Activated CD4-positive, alpha-beta memory T cell treated with anti-CD3 and anti-CD28 coated beads for 36 hours (primary cell): ENCODE measurements at places on chromosomes 5 and 9. TPM values are rescaled to one million over a fixed set of nuclear protein-coding genes. Genes with fewer than 3 reads are reported as not detected.

GRCh38 chr5:171299851-171300250, 9.2 kb upstream of the TLX3 start:
- DNase-seq: no peak

- no peak for DNase-seq
Measured at GRCh38 chr9:88551546-88552137, 16.7 kb downstream of the NXNL2 start.

GRCh38 chr5:149062371-149063016, 368 bp downstream of the SH3TC2 start:
- no peak for DNase-seq

GRCh38 chr9:17229945-17230560, 95.2 kb downstream of the CNTLN start:
- no peak for DNase-seq

DNA sequence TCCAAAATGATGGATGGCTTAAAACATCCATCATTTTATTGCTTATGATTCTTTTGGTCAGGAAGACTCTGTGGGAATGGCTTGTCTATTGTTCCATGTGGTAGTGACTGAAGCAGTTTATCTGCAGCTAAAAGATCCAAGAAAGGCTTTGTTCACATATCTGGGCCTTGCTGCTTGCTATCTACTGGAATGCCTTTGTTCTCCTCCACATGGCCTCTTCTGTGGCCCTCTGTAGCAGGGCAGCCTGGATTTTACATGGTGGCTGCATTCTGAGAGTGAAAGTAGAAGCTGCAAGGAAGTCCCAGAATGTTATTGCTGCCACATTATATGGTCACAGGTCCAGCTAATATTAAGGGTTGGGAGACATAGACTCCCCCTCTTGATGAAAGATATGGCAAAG, 35.1 kb downstream of the DMXL1 start:
- DNase-seq: no peak

- no peak for DNase-seq
Measured at GRCh38 chr5:113330533-113331208, 104.1 kb downstream of the TSSK1B start.

GRCh38 chr9:101791938-101792337, 53.5 kb upstream of the GRIN3A start:
- DNase-seq: peak; percentile 13

DNA sequence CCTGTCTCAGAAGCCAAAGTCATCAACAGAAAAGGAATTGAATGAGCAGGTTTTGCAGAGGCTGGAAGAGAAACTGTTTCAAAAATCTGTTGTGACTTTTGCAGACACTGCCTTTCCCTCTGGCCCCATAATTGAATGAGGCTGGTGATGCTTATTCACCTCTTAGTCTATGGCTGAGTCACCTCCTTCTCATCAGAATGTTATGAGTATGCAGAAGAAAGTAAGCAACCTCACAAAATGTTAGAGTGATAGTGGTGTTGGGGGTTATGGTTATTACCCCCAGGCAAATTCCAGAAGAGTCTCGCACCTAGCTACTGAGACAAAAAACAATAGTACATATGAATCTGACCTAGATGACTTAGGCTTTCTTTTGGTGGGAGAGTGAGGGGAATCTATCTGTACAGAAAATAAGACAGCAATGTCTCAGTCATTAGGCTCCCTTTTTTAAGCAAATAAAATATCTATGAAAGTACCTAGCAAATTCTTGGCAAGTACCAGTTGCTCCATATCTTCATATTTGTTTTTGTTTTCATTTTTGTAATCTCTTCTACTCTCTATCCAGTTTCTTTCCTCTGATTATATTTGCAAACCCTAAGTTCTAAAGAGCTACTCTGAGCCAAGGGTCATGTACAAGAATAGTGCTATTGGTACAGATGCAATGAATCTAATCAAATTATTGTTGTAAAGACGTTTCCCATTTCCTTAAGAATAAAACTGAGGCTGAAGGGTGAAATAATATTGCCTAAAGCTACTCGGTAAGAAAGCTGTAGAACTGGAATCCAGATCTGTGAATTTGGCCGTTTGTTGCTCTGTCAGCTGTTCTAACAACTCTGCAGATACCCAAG, 498.1 kb upstream of the TNC start:
- DNase-seq: no peak

DNA sequence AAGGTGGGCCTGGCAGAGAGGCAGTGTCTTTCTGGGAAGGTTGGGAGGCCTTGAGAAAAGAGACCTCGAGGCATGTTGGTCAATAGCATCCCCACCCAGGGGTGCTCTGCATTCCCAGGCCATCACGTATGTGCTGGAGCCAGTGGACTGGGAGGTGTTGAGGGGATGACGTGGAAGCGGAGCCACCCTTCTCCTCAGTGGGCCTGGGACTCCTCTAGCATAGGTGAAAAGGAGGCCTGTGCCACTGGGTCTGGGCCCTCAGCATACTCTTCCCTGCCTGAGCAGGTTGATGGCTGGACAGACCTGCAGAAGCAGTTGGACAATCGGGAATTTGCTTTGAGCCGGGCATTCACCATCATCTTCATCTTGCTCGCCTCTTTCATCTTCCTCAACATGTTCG, 25.5 kb downstream of the PITX1 start:
- no peak for DNase-seq

DNA sequence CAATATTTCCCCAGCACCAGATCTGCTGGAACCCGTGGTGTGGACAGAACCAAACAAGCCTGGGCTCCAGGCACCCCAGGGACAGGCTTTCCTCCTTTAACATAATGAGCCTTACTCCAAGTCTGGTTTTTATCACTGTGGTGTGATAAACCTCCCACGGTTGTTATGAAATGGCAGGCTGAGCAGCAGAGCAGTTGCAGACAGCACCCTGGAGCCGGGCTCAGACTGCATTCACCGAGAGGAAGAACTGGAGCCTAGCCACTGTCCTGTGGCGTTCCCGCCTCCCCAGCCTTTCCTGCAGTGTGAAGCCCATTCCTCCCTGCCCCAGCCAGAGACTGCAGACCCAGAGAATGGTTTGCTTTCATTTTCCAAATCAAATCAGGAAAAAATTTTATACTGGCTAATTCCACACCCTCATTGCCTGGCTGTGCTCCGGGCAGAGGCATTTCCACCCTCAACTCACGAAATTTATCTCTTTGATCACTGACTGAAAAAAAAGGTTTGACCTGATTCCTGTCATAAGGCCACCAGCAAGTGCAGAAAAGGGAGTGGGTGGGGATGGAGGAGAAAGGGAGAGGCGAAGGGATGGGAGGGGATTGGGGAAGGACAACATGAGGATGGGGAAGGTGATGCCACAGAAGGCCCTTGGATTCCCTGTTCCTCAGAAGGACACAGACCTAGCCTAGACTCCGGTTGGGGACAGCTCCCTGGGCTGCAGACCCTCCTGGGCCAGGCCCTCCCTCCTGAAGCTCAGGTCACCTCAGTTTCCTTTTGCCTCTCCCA, 18.9 kb downstream of the IPPK start:
- DNase-seq: no peak

Gene PCDHGC5
- total RNA-seq: not detected

Gene SLC44A1
- 12.2 TPM for total RNA-seq

Gene CER1
- total RNA-seq: not detected

Gene DEPDC1B
- 33.2 TPM for total RNA-seq

Gene ANKS6
- 13.0 TPM for total RNA-seq

Gene FRMD3
- total RNA-seq: 0.27 TPM

Gene LCN1
- not detected for total RNA-seq
